ENCODE measurements at places on chromosomes 1 and 21.
A peak's percentile ranks its signal among the peaks of the same experiment; 100 is the strongest.

DNA sequence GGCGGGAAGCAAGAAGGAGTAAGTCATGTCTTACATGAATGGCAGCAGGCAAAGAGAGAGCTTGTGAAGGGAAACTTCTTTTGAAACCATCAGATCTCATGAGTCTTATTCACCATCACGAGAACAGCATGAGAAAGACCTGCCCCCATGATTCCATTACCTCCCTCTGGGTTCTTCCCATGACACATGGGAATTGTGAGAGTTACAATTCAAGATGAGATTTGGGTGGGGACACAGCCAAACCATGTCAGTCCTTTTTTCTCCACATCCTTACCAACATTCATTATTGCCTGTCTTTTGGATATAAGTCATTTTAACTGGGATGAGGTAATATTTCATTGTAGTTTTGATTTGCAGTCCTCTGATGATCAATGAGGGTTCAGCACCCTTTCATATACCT lies 81.0 kb downstream of the DIRAS3 start:
- no peak for DNase-seq

DNA sequence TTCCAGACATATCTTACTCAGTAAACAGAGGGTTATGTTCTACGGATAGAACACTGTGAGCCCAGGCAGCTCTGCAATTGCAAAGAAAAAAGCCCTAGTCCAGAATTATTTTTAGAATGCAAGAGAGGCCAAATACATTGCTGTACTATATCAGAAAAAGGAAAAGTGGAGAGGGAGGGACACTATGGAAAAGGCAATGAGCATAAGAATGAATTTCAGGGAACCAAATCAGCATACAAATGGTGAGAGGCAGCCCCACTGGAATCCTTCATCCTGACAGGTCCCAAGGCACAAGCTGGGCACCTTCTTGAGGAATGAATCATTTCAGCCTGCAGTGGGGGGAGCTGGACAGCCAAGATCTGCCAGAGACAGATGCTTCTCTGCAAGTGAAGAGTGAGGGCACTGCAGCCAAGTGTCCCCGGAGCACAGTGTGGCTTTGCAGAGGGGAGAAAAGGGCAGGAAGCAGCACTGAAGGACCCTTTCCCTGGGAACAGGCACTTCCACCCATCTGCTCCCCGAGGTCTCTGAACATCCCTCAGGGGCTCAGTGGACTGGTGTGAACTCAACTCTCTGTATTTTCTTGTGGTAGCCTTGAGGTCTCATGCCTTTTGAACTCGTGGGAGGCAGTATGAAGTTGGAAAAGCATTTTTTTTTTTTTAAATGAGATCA lies 115.6 kb downstream of the XCL2 start:
- no peak for DNase-seq

DNA sequence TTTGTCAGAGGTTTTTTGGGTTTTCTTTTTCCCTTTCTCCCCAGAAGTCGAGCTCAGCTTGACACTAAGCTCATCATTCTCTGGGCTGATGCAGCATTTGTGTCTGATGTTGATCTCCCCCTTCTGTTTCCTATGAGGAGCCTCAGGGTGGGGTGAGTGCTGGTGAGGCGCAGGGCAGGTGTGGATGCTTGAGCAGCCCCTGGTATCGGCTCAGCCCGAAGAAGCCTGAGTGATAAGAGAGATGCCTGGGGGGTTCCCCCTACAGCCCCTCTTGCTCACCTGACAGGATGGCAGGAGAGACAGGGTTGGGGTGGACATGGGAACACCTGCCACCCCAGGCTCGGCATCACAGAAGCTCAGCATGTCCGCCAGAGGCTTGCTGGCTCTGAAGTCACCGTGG lies 239.0 kb downstream of the RHOU start:
- no peak for DNase-seq

DNA sequence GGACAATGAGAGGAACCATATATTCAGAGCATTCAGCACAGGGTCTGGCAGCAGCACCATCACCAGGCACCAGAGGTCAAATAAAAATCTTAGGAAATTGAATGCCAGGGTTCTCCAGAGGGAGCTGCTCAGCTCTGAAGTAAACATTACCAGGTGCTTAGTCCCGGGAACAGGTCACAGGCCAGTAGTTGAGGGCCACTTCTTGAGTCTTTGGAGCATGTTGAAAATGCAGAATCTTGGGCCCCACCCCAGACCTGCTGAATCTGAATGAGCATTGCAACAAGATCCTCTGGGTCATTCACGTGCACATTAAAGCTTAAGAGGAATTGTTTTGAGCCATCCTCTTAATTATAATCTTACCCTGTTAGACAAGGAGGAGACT lies 33.8 kb downstream of the PHC2 start:
- no peak for DNase-seq

GRCh38 chr1:41222496-41222895 lies 19.6 kb downstream of the SCMH1 start:
- DNase-seq: no peak

DNA sequence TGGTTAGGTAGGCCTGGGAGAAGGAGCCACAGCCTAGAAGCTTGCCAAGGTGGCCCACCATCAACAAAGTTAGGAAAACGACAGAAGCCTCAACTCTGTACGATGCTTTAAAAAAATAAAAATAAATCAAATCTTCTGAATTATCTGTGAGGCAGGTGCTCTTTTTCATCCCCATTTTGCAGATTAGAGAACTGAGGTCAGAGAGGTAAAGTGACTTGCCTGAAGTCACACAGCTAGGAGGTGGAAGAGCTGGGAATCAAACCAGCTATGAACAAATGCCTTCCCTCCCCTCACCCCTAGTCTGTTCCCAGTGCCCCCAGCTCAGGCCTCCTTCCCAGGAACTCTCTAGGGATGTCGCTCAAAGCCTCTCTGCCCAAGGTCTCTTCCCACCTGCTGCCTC lies 30.4 kb downstream of the EPHA2 start:
- DNase-seq: no peak

GRCh38 chr21:43306911-43307676 lies 119.8 kb downstream of the SIK1 start:
- no peak for DNase-seq

GRCh38 chr1:154840269-154841176 lies 29.6 kb downstream of the KCNN3 start:
- peak; percentile 5 for DNase-seq

DNA sequence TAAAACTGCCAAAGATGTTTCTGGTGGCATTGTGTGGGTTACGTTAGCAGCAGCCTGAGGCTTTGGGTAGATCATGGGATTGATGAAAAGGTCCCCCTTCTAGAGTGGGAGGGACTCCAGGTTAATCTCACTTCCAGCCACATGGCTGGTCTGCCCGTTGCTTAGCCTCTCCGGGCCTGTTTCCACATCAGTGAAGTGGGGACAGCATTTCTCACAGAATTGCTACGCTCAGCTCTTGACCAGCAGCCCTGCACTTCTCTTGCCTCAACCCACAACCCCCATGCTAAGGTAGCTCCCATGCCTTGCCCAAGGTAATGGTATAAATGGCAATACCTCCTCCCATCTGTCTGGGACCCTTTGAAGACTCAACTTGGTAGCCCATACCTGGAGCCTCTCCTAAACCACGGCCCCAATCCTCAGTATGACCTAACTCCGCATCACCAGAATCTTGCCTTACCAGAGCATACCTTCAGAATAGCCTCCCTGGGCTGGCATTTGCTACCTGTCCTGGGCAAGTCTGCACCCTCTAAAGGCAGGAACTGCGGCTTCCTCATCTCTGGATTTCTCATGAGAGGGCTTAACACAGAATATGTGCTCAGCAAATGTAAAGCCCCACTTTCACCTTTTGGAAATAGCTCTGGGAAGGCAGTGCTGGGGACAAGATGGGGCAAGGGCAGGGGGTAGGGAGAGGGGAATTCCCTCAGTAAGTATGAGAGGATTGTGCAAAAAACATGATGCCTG lies 10.9 kb upstream of the GUCA2A start:
- no peak for DNase-seq

DNA sequence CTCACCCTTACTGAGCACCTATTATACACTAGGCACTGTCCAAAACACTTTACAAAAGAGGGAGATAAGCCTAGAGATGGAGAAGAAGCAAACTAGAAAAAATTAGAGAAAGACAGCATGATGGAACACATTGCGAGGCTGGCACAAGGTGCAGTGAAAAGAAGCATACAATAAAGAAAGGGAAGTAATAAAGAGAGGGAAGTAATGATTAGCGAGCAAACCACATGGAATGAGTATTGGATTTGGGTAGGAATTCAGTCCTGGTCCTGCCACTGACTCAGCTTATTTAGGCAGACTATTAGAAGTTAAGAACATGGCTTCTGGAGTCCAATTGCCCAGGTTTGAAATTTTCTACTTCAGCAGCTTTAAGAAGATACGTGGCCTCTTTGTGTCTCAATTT lies 32.6 kb upstream of the FNBP1L start:
- no peak for DNase-seq

DNA sequence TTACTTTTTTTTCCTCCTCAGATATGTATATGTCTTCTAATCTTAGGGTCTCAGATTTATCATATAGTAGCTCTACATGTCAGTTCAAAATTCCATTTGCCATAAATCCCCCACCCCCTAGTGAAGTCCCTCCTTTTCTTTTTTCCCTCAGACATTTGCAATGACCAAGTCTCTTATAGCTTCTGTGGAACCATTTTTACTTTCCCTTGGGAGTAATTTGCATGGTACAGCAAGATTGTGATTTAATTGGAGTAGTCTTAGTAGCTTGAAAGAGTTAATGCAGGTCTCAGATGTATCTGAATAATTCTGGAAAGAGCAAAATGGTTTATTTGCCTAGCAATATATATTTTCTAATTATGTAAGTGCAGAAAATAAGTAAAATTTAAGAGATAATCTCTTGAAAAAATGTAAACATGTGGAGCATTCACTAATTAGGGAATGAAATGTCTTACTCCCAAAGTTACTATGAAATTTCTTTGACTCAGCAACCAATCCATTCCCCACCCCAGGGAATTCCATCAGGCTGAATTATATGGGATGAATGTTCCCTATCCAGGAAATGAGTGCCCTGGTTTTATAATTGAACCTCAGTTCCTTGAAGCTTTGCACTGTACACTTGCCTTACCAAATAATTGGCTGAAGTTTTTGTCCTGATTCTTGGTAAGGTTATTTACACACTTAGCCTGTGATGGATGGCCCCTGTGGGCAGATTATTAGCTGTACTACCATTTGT lies 267.0 kb downstream of the DNM3 start:
- DNase-seq: peak; percentile 30

DNA sequence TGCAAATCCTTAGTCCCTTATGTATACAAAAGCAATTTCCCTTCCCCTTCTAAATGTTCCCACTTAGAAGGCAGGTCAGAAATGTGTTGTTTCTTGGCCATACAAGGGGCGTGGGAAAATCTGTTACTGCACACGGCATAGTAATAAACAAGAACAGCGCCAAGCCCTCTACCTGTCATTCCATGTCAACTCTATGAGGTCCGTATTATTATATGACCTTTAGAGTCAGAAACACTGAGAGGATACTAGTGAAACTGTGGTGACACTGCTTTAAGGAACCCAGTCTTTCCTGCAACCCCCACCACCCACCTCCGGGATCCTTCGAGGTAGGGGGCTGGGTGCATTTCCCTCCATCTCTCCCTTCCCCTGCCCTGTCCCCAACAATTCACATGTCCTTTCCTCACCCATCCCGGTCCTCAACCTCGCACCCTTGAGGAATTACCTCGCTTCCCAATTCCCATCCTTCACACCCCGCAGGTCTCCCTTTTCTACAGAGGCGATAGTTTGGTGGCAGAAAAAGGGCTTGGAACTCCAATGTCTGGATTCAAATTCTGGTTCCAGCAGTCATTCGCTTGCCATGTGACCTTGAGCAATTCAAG lies 647 bp downstream of the SDHB start:
- no peak for DNase-seq

DNA sequence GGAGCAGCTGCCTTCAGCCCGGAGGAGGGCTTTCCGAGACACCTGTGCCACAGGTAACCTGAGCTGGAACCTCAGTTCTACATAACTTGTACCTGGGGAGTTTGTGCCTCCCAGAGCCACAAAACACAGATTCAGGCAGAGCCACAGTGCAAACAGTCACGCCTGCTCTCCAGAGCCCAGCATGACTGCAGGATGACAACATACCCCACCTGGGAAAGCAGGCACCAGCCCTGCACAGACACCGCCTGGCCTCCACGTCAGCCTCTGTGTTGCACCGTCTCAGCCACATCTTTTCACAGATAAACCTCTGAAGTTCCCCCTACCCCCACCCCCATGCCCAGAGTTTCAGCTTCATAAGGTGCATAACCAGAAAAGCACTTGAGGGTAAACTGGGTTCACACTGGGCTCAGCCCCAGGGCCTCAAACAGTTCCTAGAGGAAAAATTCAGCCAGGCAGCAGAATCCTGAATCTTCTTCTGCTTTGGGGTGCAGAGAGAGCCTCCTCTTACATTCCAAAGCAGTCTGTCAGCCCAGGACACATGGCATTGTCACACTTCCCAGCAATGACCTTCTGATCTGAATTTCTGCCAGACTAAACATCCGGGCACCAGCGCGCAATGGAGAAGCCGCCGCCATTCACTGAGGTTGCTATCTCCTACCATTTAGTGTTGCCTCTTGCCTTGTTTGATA lies 229.5 kb downstream of the TOMM20 start:
- DNase-seq: no peak

- no peak for DNase-seq
Measured at GRCh38 chr1:230427981-230428380, 1.8 kb upstream of the PGBD5 start.

GRCh38 chr1:41523949-41524675 lies 39.6 kb upstream of the EDN2 start:
- DNase-seq: no peak

GRCh38 chr1:81877940-81878339 lies 77.2 kb downstream of the ADGRL2 start:
- no peak for DNase-seq

DNA sequence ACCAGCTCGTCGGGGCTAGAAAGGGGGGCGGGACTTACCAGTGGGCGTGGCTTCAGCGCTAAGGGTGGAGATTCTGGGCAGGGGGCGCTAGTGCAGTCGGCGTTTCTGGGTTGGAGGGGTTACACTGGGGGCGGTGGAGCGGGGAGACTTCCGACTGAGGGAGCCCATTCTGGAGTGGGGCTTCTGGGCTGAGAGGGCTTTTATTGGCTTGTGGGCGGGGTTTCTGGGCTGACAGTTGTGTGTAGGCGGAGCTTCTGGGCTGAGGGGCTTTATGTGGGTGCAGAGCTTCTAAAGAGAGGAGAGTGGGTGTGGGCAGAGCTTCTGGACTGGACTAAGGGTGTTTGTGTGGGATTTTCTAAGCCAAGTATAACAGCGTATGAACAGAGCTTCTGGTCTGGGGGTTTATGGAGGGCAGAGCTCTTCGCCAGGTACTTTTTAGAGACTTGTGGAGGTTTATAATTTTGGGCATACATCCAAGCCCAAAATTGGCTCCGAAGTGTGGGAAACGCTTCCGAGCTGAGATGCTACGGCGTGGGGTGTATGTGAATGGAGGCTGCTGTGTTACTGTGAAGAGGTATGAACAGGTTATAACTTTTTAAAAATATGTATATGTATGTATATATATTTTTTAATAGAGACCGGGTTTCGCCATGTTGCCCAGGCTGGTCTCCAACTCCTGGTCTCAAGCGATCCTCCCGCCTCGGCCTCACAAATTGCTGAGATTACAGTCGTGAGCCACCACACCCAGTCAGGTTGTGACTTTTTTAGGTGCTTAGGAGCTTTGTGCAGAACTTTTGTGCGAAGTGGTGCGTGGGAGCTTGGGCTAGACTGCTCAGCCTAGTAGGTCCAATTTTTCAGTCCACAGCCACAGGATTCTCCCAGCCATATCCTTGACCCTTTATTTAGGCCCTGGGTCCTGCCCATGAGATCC lies 825 bp downstream of the TMEM39B start:
- no peak for DNase-seq

- no peak for DNase-seq
Measured at GRCh38 chr1:114130213-114130612, 23.5 kb downstream of the SYT6 start.

- DNase-seq: no peak
Measured at GRCh38 chr1:183685112-183685713, 32.1 kb upstream of the APOBEC4 start.

Data from fibroblast of skin of left biceps (primary cell).